ENCODE measurements at places on chromosomes 1 and 21.

GRCh38 chr1:231354330-231355020 lies 16.4 kb downstream of the SPRTN start:
- DNase-seq = no peak

DNA sequence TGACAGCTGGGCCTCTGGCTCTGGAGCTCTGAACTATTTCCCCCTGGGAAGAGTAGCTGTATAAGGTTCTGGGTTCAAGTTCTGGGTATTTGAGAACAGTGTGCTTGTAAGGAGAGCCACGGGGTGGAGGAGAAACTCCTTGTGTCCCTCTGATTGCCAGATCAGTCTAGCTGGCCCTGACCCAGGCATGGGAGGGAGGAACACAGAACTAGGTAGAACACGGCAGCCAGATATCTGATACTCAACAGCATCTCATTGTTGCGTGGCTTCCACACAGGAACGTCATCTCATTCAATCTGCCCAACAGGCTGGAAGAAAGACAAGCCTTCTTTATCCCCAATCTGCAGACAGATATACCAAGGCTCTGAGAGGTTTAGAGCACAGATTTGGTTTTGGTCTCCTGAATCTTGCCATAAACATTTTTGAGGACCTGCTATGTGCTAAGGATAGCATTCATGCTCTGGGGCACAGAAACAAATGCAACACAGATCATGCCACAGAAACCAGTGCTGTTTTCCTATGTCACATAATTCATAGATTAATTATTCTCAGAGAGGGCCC lies 83.8 kb downstream of the PLXNA2 start:
- DNase-seq = no peak

DNA sequence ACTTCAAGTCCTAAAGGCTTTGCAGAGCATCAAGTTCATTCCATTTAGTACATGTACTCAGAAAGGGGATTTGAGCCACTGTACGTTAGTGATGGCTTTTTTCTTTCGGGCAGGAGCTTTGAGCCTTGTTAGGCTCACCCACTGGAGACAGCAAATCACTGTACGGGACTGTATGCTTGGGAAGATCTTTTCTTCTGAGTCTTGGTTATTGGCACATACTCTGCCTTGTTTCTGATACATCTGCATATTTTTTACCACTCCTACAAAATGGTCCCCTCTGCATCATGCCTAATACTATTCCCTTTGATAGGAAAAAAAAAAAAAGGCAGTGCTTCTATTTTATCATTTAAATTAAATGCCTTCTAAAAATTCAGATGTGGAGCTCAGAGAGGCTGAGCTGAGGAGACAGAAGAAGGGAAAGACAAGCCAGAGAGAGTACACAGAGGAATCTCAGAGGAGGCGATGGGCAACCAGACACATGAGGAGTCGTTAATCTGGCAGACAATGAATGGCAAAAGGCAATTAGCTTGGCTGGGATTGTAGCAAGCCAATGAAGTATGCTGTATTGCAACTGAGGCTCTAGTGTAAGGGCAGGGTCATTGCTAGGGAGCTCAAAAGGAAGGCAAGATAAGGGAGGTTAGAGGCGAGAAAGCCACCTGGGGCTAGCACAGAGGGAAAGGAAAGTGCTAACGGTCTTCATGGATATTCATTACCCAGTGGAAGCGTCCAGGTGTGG lies 39.4 kb downstream of the PHC2 start:
- no peak for DNase-seq

DNA sequence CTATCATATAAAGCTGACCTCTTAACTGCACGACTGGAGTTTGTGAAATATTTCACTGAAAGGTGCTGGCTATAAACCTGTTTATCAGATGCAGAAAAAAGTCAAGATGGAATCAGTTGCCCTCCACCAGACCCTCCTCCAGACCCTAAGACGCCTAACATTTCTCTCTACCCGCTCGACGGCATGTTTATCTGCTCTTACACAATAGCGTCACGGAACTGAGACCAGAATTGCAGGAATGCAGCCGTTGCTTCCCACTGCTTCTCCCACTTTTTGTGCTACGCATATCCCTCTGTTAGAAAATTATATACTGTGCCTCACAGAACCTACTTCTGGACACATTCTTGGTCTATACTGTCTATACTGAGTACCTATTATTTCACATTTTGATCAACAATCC lies 28.2 kb upstream of the FAM131C start:
- DNase-seq = no peak

DNA sequence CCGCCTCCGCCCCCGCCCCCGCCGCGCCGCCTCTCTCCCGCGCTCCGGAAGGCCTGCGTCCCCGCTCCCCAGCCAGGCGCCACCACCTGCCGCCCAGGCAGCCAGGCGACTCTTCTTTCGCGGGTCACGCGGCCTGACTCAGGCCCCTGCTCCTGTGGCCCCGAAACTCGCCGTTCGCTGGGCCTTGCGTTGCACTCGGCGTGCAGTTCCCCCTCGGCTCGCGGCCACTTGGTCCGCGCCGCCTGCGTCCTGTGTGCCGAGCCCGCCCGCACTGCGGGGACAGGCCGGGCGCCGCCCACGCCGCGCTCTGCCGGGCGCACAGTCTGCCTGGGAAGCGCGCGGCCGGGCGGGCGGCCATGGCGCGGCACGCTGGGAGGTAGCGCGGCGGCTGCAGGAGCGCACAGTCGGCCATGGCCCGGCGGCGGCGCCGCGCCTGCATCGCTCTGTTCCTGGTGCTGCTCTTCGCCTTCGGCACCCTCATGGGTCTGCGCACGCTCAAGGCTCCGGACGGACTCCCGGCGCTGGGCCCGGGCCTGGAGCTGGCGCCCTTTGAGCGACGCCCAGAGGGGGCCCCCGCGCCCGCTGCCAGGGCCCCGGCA lies at the start of gene MANEAL:
Gene MANEAL, plus strand, starts transcription at position 75 of the 599 bp plus-strand sequence. Its CDS starts 336 bp downstream, at position 411.
- peak; percentile 81 for DNase-seq

DNA sequence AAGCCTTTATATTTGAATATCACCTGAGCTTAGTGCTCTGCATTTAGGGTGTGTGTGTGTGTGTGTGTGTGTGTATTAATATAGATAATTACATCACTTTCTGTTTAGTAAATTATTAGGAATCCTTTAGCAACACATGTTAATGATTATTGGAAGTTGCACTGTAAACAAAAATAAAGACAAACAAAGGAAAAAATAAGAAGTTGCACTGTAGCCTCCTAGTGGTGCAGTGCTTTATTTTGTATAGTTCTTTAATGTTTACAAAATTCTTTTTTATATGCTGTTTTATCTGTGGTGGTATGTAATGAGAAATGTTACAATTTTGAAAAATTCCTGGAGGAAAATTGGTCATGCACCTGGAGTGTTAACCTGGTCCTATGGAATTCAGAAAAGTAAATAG lies 69.2 kb downstream of the UBE4B start:
- no peak for DNase-seq

DNA sequence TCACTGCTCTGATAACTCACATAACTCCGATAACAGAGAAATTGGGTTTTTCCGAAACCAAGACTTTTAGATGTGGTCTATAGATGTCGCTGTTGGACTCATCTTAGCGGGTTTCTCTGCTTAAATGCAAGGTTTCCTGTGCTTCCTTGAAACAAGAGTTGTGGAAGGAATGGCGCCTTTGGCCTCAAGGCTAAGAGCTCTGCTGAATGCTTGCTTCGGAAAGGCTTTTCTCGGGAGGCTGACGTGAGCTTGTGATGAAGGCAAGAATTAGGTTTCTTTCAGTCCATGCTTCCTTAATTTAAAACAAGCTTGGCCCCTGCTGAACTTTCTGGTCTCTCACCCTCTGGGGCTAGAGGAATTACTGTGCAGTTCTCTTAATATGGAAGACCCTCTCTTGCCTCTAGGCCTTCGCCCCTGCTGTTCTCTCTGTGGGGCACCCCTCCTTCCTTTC lies 113.5 kb downstream of the MAP3K21 start:
- DNase-seq = peak; percentile 5

Data from hepatic stellate cell (primary cell).